ENCODE measurements at places on chromosomes 7 and 10. TPM values are rescaled to one million over a fixed set of nuclear protein-coding genes. Genes with fewer than 3 reads are reported as not detected.

The AGR3 gene
- 17.9 TPM for total RNA-seq

The LRRN3 gene
- total RNA-seq, result not detected

The LRRC18 gene
- total RNA-seq, result not detected

The ZNF853 gene
- not detected for total RNA-seq

The LRRD1 gene
- not detected for total RNA-seq

The SH2D4B gene
- total RNA-seq, result not detected

The GRM3 gene
- total RNA-seq, result not detected

The LRMDA gene
- total RNA-seq, result not detected

The APBB1IP gene
- not detected for total RNA-seq

The ABCC2 gene
- total RNA-seq, result 2.5 TPM

The PNLIPRP3 gene
- not detected for total RNA-seq

The BTRC gene
- total RNA-seq, result 3.0 TPM

The PRSS37 gene
- total RNA-seq, result not detected

The MRLN gene
- not detected for total RNA-seq

The OPALIN gene
- total RNA-seq, result not detected

The FAM25C gene
- not detected for total RNA-seq

The TECPR1 gene
- total RNA-seq, result 47.6 TPM

The SMC3 gene
- total RNA-seq, result 13.8 TPM

The ZFAND4 gene
- 4.8 TPM for total RNA-seq

The HABP2 gene
- not detected for total RNA-seq

The GRID2IP gene
- total RNA-seq, result not detected

The AGAP4 gene
- 11.1 TPM for total RNA-seq

The VWA2 gene
- 30.2 TPM for total RNA-seq

The ZNF282 gene
- total RNA-seq, result 72.1 TPM

The ITGA8 gene
- not detected for total RNA-seq

The ENO4 gene
- 0.13 TPM for total RNA-seq

The GNAT3 gene
- not detected for total RNA-seq

The SLC16A12 gene
- total RNA-seq, result 0.03 TPM

The TEX47 gene
- not detected for total RNA-seq

The COX19 gene
- 15.2 TPM for total RNA-seq

The LIPJ gene
- not detected for total RNA-seq

The ANKRD16 gene
- 8.7 TPM for total RNA-seq

The HPSE2 gene
- total RNA-seq, result 0.08 TPM

The GPC2 gene
- 1.7 TPM for total RNA-seq

The PKD2L1 gene
- total RNA-seq, result not detected

The COL1A2 gene
- not detected for total RNA-seq

The LDB3 gene
- total RNA-seq, result not detected

Measured in HT-29 (cell line).